Naive thymus-derived CD4-positive, alpha-beta T cell (primary cell): ENCODE measurements at places on chromosomes 6 and 20. TPM values are rescaled to one million over a fixed set of nuclear protein-coding genes. Genes with fewer than 3 reads are reported as not detected.

- H3K4me1 ChIP-seq, result no peaks in the 10 kb centered on the region
- no peak for DNase-seq
Measured at GRCh38 chr6:6402006-6402405, 81.5 kb upstream of the F13A1 start.

DNA sequence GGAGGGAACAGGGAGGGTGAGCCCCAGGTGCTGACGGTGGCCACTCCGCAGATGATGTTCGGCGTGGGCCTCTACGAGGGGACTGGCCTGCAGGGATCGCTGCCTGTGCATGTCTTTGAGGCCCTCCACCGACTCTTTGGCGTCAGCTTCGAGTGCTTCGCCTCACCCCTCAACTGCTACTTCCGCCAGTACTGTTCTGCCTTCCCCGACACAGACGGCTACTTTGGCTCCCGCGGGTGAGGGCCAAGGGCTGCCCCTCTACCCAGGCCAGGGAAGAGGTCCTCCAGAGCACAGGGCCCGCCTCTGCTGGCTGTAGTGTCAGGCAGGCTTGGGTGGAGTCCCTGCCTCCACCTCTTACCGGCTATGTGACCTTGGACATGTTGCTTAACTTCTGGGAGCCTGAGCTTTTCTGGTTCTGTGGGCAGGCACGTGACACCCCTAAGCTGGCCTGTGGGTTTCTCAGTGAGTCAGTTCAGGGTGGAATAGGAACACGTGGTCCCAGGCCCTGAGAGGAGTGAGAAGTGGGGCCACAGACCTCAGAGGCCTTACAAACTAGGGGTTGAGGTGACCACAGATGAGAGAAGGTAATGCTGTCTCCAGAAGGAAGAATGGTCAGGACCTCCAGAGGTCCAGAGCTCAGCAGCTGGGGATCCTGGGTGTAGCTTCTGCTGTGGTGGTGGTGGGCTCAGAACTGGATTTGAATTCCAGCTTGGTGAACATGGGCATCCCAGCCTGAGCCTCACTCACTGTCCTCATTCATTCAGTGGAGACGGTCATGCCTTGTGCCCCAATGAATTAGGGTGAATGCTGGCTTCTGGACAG, 11.9 kb downstream of the PCIF1 start:
- no peaks in the 10 kb centered on the region for H3K4me1 ChIP-seq
- no peak overlapping the region for H3K27ac ChIP-seq
- H3K27me3 ChIP-seq, result no peaks in the 10 kb centered on the region
- no peak for DNase-seq
- peaks cover 37% of the 10 kb centered on the region for H3K36me3 ChIP-seq
- H3K4me3 ChIP-seq, result no peak overlapping the region

DNA sequence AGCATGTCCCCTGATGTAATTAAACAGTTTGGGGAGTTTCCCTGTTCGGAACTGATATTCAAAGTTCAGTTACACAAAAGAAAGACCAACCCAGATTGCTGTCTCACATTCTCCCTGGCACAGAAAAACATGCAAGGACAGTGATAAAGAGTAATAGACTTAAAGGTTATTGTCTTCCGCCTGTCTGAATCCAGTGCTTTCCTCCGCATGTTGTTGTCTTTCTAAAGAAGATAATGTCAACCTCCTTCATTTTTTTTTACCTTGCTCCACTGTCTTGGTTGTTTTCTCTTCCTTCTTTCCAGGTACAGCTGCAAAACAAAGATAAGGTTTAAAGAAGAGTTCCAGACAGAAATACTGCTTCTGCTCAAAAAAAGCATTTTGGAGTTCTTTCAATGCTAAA, 284.5 kb downstream of the TRDN start:
- no peak overlapping the region for H3K27ac ChIP-seq
- no peaks in the 10 kb centered on the region for H3K36me3 ChIP-seq
- H3K4me3 ChIP-seq, result no peak overlapping the region
- H3K27me3 ChIP-seq, result no peaks in the 10 kb centered on the region

Gene HRH3
- not detected for total RNA-seq
